ENCODE measurements at places on chromosomes 1 and 21. TPM values are rescaled to one million over a fixed set of nuclear protein-coding genes. Genes with fewer than 3 reads are reported as not detected.

DNA sequence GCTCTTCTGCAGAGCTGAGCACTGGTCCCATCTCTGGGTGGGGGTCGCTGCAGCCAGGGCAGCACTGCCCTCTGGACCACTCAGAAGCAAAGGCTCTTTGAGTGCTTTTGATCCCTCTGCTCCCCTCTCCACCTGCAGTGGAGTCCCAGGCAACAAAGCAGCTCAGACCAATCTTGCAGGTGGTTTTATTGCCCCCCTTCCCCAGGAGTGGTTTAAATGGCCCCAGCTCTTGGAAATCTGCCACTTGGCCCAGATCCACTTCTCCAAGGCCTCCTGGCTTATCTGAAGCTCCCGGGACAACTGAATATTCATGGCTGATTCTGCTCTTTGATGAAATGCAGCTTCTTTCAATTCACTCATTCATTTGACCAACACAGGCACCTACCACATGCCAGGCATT lies 2.7 kb downstream of the STUM start:
- H3K4me3 ChIP-seq, result no peak overlapping the region
- DNase-seq, result no peak
- peaks cover 79% of the 10 kb centered on the region for H3K27me3 ChIP-seq
- peaks cover 3% of the 10 kb centered on the region for H3K4me1 ChIP-seq
- no peak overlapping the region for H3K27ac ChIP-seq

RHEX gene
- not detected for total RNA-seq

DNA sequence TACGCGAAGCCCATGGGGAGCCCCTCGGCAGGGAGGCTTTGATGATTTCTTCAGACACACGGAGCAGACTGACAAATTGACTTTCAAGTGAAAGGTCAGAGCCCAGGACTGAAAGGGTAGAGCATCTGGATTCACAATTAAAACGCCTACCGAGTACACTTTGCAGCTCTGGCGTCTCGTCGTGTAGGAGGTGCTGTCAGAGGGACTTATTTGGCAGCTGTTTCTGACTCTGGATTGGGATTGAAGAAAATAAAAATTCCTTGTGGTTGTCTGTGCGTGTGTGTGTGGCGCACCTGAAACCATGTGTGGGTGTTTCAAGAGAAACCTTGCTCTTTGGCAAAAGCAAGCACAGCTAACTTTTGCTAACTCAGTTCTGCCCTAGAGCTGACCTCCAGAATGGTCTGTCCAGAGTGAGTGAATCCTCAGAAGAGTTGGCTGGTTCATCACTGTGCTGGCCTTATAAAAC lies 348.7 kb downstream of the HLX start:
- H3K27me3 ChIP-seq, result peaks cover 16% of the 10 kb centered on the region
- DNase-seq, result no peak
- H3K4me1 ChIP-seq, result peaks cover 14% of the 10 kb centered on the region
- H3K36me3 ChIP-seq, result no peaks in the 10 kb centered on the region

AMY1A gene
- total RNA-seq, result not detected

DNA sequence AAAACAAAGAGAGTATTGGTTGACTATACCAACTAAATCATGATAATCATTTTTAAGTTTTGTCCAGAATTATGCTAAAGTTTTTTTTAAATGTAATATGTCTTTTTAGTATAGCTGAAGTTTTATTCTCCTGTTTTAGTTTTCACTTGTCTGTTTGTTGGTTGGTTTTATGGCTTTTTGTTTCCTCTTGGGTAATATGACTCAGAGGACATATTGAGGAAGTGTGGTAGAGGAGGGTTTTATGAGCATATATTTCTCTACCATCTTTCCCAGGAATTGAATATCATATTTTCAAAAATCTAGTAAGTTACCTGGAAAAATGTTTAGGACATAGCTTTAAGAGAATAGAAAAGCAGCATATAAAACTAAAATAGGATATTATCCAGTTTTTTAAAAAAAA lies 68.6 kb upstream of the MCOLN3 start:
- no peak overlapping the region for H3K4me3 ChIP-seq
- DNase-seq, result no peak
- no peak overlapping the region for H3K27ac ChIP-seq
- H3K36me3 ChIP-seq, result no peaks in the 10 kb centered on the region
- H3K4me1 ChIP-seq, result no peaks in the 10 kb centered on the region

DNA sequence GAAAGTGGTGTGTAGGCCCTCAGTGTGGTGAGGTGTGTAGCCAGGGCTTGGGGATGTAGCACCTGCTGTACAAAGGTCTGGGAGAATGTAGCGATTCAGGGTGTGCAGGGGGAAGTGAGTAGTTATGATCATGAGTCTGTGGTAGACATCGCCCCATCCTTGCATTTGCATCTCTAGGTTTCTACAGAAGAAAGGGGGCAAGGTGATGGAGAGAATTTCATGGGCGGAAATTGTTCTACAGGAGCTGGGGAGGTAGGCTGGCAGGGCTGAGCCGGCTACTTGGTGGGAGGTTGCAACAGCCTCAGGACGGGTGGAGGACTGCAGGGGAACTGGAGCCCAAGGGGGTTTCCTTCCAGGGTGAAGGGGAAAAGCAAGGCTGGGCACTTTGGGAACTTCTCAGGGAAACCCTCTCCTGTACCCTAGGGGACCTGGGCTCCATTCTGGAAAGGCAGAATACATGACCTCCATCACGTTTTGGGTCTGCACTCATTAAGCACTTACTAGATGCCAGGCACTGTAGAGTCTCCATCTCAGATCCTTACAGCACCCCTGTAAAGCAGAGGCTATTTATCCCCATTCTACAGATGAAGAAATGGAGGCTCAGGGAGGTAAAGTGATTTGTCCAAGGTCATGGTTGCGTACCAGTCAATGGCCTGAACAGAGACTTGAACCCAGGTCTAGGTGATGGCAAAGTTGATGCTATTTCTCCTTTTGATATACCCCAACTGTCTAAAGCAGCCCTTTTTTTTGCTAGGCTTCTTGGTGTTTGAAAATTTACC lies 14.5 kb upstream of the TNFRSF1B start:
- H3K4me1 ChIP-seq, result no peaks in the 10 kb centered on the region
- H3K4me3 ChIP-seq, result no peak overlapping the region
- peaks cover 19% of the 10 kb centered on the region for H3K27me3 ChIP-seq
- DNase-seq, result no peak
- H3K27ac ChIP-seq, result no peak overlapping the region

- H3K36me3 ChIP-seq, result peaks cover 1% of the 10 kb centered on the region
- no peak overlapping the region for H3K4me3 ChIP-seq
- no peaks in the 10 kb centered on the region for H3K27me3 ChIP-seq
Observed at GRCh38 chr1:217948741-217949140, 317.6 kb downstream of the SPATA17 start.

IGSF21 gene
- total RNA-seq, result not detected

MCL1 gene
- 204 TPM for total RNA-seq
